Coronary artery (tissue), 2 donors: ENCODE measurements at places on chromosomes 1 and 21.

GRCh38 chr21:29777160-29777559 lies 162.6 kb downstream of the GRIK1 start:
- no peak for DNase-seq

GRCh38 chr1:160216301-160216700 lies 11.1 kb downstream of the PEA15 start:
- no peak for DNase-seq

GRCh38 chr1:97603776-97604175 lies 317.1 kb downstream of the DPYD start:
- no peak for DNase-seq

GRCh38 chr1:30323352-30323751 lies 400.0 kb downstream of the MATN1 start:
- peak; percentile 19 for DNase-seq

GRCh38 chr1:198465201-198466144 lies 75.0 kb downstream of the ATP6V1G3 start:
- no peak for DNase-seq
